ENCODE measurements at places on chromosomes 16 and 17. TPM values are rescaled to one million over a fixed set of nuclear protein-coding genes. Genes with fewer than 3 reads are reported as not detected.

DNA sequence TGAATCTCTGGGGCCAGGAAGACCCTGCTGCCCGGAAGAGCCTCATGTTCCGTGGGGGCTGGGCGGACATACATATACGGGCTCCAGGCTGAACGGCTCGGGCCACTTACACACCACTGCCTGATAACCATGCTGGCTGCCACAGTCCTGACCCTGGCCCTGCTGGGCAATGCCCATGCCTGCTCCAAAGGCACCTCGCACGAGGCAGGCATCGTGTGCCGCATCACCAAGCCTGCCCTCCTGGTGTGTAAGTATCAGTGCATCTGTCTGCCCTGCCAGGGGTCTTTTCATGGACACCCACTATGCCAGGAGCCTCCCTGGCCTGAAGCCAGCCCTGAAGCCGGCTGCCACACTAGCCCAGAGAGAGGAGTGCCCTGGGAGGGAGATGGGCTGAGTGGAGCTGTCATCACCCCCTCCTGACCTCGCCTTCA, at the start of gene CETP:
Gene CETP, plus strand, starts transcription at position 100 of the 431 bp plus-strand sequence. Its CDS starts 30 bp downstream, at position 130.
- H3K27me3 ChIP-seq = no peaks in the 10 kb centered on the region
- H3K4me3 ChIP-seq = no peak within 1 kb of the TSS
- H3K27ac ChIP-seq = no peak within 1 kb of the TSS
- DNase-seq = no peak
- H3K36me3 ChIP-seq = no peaks in the 10 kb centered on the region
- peaks cover 5% of the 10 kb centered on the region for H3K4me1 ChIP-seq

DNA sequence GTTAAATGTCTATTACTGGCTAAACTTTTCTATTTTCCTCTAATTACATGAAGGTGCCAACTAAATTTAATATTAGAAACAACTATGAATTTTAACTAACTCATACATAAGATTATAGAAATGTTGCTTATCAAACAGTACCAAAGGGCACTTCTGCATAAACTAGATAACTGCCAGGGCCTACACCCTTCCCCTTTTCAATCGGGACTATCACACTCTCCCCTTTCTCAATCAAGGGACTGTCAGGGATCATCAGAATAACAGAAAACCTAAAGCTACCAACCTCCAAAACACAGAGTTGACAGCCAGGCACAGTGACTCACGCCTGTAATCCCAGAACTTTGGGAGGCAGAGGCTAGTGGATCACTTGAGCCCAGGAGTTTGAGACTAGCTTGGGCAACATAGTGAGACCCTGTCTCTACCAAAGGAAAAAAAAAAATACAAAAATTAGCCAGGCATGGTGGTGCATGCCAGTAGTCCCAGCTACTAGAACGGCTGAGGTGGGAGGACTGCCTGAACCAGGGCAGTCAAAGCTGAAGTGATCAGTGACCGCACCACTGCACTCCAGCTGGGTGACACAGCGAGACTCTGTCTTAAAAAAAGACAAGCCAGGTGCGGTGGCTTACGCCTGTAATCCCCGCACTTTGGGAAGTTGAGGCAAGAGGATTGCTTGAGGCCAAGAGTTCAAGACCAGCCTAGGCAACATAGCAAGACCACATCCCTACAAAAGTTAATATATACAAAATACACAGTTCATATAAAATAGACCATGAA, 3.2 kb upstream of the PHLPP2 start:
- H3K36me3 ChIP-seq = peaks cover 51% of the 10 kb centered on the region
- H3K27ac ChIP-seq = no peak overlapping the region
- no peak for DNase-seq
- no peaks in the 10 kb centered on the region for H3K27me3 ChIP-seq

- H3K27me3 ChIP-seq = no peaks in the 10 kb centered on the region
- peak overlapping the region; percentile 81 for H3K4me3 ChIP-seq
- H3K27ac ChIP-seq = no peak overlapping the region
- H3K4me1 ChIP-seq = peaks cover 41% of the 10 kb centered on the region
- H3K36me3 ChIP-seq = peaks cover 7% of the 10 kb centered on the region
Observed at GRCh38 chr16:14302399-14303181, 231.5 kb downstream of the MRTFB start.

DNA sequence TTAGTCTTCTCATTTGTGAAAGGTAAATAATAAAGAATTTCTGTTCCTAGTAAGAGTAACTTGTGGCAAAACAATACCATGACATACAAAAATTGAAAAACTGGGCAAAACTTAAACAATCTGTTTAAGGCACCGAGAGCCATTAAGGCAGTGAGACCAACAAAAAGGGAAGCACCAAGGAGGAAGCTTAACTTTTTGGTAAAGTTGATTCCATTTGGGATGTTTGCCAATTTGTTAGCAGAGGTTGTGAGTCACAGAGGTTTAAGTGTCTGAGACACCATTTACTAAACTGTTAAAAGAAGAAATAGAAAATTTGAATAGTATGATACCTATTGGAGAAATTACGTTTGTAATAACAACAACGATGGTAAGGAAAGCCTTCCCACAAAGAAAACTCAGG, 4.9 kb downstream of the SLC35G3 start:
- peaks cover 12% of the 10 kb centered on the region for H3K27me3 ChIP-seq
- H3K4me1 ChIP-seq = peaks cover 4% of the 10 kb centered on the region
- DNase-seq = peak; percentile 58

DNA sequence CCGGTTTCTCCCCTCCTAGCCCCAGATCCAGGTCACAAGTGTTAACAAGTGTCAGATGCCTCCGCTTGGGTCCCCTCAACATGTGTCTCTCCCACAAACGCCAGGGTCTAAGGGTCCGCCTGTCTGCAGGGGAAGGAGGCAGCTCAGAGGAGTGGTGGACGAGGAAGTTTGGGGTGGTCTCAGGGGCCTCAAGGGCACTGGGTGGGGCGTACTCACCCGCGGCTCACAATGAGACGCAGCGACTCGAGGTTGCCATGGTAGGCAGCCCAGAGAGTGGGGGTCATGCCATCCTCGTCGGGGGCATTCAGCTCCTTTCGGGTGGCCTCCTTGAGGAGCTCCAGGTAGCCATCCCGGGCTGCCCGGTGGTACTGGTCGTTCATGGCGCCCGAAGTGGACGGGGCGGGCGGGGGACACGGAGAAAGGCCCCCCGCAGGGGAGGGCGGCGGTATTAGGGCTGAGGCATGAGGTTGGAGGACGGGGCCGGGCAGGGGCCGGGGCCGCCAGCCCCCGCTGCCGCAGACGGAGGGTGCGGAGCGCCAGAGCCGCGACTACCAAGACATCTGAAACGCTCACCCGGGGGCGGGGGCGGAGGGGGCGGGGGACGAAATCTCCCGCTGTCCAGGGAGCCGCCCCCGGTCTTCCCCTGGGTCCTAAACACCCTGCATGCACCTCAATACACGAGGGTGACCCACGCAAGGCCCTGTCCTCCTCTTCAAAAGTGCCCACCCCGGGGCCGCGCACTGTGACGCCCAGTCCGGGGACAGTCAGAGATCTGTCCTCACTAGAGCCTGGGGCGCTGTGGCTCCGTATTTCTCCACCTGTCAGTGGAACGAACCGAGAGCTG, at the start of gene USH1G:
Gene USH1G, minus strand, starts transcription at position 562 of the 844 bp plus-strand sequence. Its CDS starts 182 bp downstream, at position 380.
- no peak within 1 kb of the TSS for H3K27ac ChIP-seq
- H3K27me3 ChIP-seq = peaks cover 29% of the 10 kb centered on the region
- peak within 1 kb of the TSS; percentile 53 for H3K4me3 ChIP-seq
- no peaks in the 10 kb centered on the region for H3K36me3 ChIP-seq
- H3K4me1 ChIP-seq = no peaks in the 10 kb centered on the region

DNA sequence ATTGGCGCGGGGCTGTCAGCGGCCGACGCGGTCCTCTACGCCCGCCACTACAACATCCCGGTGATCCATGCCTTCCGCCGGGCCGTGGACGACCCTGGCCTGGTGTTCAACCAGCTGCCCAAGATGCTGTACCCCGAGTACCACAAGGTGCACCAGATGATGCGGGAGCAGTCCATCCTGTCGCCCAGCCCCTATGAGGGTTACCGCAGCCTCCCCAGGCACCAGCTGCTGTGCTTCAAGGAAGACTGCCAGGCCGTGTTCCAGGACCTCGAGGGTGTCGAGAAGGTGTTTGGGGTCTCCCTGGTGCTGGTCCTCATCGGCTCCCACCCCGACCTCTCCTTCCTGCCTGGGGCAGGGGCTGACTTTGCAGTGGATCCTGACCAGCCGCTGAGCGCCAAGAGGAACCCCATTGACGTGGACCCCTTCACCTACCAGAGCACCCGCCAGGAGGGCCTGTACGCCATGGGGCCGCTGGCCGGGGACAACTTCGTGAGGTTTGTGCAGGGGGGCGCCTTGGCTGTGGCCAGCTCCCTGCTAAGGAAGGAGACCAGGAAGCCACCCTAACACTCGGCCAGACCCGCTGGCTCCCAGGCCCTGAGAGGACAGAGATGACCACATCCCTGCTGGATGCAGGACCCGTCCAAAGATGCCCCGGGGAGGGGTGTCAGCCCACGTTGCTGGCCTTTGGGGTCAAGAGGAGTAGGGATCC, 2.4 kb upstream of the NECAB2 start:
- H3K27ac ChIP-seq = no peak overlapping the region
- H3K27me3 ChIP-seq = peaks cover 10% of the 10 kb centered on the region
- DNase-seq = no peak
- peaks cover 6% of the 10 kb centered on the region for H3K4me1 ChIP-seq

GRCh38 chr16:56780646-56781045, 50.7 kb downstream of the NUP93 start:
- no peaks in the 10 kb centered on the region for H3K36me3 ChIP-seq
- DNase-seq = no peak
- H3K27me3 ChIP-seq = no peaks in the 10 kb centered on the region
- H3K4me3 ChIP-seq = no peak overlapping the region
- peaks cover 21% of the 10 kb centered on the region for H3K4me1 ChIP-seq
- no peak overlapping the region for H3K27ac ChIP-seq

DNA sequence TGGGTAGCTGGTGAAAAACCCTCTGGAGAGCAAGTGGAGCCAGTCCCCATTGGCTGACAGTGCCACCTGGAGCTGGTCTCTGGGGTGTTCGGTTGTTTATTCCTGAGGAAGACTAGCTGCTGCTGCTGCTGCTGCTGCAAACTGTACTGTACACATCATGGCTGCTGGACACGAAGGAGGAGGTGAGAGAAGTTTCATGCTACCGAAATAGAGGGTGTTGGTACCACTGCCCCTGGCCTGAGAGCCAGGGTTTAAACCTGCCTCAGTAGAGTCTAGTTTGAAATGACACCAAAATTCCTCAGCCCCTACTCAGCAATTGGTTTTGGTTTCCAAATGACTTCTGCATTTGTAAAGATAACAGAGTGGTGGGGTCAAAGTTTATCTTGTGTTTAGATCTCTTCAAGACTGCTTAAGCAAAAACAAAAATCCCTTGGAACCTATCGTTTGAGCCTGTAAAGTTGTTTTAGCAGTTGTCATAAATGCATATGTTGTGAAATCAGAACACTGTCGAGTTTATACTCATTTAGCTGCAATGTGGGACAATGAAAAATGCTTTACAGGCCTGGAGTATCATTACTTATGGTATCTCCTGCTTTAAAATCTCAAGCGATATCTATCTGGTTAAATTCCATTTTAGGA, 40.8 kb downstream of the CYB5B start:
- no peaks in the 10 kb centered on the region for H3K4me1 ChIP-seq
- DNase-seq = no peak
- no peak overlapping the region for H3K27ac ChIP-seq
- no peak overlapping the region for H3K4me3 ChIP-seq
- H3K27me3 ChIP-seq = no peaks in the 10 kb centered on the region
- H3K36me3 ChIP-seq = peaks cover 43% of the 10 kb centered on the region

- H3K4me1 ChIP-seq = peaks cover 6% of the 10 kb centered on the region
- no peak for DNase-seq
- no peak within 1 kb of the TSS for H3K27ac ChIP-seq
- no peaks in the 10 kb centered on the region for H3K36me3 ChIP-seq
- peaks cover 14% of the 10 kb centered on the region for H3K27me3 ChIP-seq
Observed at GRCh38 chr17:74972107-74972972, at the start of gene HID1. HID1 (minus strand) TSS chr17:74972759; CDS start chr17:74972656, 103 bp downstream.

DNA sequence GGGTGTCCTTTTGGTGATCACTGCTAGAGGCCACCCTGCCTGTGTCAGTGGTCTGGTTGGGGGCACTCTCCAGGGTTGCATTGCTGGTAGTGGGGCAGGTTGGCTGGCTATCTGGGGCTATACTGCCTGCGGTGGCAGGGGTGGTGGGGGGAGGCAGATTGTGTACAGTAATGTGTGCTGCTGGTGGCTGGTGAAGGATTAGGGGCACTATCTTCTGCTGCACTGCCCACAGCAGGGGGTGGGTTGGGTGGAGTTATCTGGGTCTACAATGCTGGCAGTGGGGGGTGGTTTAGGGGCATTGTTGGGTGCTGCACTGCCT, 204.0 kb upstream of the WSB1 start:
- DNase-seq = no peak
- H3K4me1 ChIP-seq = no peaks in the 10 kb centered on the region
- no peak overlapping the region for H3K4me3 ChIP-seq
- H3K36me3 ChIP-seq = no peaks in the 10 kb centered on the region

DNA sequence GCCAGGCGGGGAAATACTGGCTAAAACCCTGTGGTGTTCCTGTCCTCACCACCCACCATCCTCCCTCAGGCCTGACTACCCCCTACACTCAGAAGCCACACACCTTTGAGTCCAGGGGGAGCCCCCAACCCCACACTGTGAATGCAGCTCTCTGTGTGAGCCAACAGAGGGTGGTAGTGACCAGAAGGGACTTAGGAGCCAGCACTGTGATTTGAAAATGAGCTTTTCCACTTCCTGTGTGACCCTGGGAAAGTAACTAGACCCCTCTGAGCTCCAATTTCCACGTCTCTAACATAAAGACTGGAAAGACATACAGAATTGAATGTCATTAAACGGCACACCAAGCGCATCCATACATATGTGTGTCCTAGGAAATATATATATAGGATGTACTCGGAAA, 58.7 kb downstream of the SDK2 start:
- no peaks in the 10 kb centered on the region for H3K36me3 ChIP-seq
- no peak for DNase-seq
- no peak overlapping the region for H3K4me3 ChIP-seq
- no peak overlapping the region for H3K27ac ChIP-seq
- peaks cover 50% of the 10 kb centered on the region for H3K27me3 ChIP-seq
- H3K4me1 ChIP-seq = no peaks in the 10 kb centered on the region

CTRB1 gene
- total RNA-seq = not detected

Data from MCF 10A (cell line).